ENCODE measurements at places on chromosomes 2 and 18. TPM values are rescaled to one million over a fixed set of nuclear protein-coding genes. Genes with fewer than 3 reads are reported as not detected.

DNA sequence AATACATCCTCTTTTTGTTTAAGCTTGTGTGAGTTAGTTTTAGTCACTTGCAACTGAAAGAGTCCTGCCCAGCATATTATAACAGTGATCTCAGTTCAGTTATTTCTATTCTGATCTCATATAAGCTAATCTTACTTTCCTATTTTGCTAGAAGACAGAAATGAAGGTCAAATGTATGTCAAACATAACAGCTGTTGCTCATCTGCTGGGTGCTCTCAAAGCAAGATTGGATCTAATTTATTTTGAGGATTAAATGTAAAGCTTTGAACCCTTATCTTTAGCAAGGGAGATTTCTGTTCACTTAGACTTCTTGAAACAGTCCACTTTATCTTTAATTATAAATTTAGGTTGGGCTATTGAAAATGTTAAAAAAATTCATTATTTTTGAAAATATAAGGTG is 31.2 kb downstream of the CRYGD start:
- no peak for DNase-seq

DNA sequence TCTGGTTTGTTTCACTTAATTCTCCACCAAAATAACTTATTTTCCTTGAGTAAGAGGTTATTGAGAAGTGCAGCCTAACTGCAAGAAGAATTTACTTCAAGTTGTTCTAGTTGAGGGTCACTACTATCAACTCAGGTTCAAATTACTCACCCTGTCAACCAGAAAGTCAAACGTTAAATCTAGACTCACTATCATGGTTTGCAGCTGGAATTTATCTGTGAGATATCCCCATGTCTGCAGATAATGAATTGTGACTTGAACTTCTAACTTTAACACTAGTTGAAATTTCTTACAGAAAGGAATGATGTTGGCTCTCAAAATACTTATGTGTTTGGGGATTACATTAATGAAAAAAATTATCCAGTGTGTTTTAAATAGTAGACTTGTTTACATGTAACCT is 1145.7 kb upstream of the NXPH2 start:
- no peak for DNase-seq

DNA sequence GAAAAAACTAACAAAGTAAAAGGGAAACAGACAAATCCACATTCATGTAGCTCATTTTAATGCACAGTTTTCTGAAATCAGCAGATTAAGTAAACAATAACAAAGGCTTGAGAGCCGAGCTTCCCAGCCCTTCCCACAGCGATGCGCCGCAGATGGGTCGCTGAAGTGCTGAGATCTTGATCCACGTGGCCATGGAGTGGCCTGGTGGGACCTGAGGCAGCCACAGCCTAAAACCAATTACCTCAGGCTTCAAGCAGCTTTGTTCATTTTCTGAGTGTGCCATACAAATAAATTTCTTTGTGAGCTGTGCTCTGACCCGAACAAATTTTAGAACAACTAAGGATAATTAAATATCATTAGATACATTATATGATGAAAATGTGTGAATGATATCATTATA is 25.6 kb upstream of the CYRIA start:
- DNase-seq: no peak

DNA sequence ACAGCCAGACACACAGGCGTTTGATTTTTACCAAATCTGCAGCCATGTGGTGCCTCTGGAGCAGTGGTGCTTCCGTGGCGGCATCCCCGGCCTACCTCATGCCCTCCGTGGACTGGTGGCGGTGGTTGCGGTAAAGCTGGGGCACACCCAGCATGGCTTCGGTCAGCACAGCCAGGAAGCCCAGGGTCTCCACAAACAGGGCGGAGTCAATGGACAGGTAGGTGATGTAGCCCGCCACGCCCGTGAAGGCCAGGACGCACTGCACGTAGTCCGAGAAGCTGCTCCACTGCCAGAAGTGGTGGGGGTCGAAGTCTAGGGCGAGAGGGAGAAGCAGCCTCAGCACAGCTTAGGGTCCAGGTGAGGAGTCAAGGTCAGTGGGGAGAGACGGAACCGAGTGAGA is 32.4 kb downstream of the SLC66A2 start:
- peak; percentile 9 for DNase-seq

GRCh38 chr2:37779139-37779538 is 107.7 kb upstream of the CDC42EP3 start:
- no peak for DNase-seq

- no peak for DNase-seq
These were observed 14.0 kb downstream of the SERTAD2 start for GRCh38 chr2:64639691-64640090.

DNA sequence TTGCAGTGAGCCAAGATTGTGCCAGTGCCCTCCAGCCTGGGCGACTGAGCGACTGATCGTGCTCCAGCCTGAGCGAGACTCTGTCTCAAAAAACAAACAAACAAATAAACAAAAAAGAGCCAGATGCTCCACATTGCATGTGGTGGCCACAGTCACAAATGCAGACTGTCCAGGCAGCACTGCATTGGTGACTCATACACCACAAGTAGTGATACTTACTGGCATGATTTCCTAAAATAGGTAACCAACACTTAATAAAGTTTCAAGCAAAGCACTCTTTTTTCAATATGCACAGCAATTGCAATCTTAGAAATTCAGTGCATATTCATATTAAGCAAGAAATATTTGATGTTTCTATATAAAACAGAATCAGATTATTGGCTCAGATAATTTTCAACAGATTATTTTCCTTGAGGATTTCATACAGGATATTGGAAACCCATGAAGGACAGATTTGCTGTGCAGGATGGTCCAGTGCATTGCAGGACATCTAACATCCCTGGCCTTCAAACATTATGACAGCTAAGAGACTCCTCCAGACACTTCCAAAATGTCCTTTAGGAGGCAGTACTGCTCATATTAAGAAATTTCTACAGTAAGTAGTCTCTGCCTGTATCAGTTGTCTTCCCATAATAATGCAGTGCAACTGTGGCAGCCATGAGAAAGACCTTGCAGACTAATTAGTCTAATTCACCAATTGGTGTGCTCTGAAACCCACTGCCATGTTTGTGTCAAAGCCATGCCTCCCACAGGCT is 10.5 kb upstream of the SLC1A4 start:
- DNase-seq: no peak

DNA sequence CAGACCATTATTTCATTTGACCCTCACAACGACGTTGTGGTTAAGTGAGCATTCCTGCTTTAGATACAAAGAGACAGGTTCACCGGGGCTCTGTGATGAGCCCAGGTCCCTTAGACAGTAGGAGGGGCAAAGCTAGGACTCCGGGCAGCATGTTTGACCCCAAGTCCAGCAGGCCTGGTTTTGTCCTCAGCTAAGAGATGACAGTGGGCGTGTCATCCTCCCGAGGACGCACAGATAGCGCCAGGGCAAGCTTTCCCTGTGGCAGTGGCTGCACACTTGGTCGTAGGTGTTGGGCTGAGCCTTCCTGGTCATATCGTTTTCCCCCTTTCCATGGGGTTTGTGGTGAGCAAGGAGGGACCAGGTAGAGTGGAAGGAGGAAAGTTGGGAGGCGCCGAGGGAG is 76.3 kb downstream of the MTCL1 start:
- no peak for DNase-seq

- no peak for DNase-seq
These were observed 68.0 kb upstream of the SMAD7 start for GRCh38 chr18:49018554-49019445.

- no peak for DNase-seq
These were observed 179.7 kb upstream of the COPS8 start for GRCh38 chr2:236905976-236906375.

DNA sequence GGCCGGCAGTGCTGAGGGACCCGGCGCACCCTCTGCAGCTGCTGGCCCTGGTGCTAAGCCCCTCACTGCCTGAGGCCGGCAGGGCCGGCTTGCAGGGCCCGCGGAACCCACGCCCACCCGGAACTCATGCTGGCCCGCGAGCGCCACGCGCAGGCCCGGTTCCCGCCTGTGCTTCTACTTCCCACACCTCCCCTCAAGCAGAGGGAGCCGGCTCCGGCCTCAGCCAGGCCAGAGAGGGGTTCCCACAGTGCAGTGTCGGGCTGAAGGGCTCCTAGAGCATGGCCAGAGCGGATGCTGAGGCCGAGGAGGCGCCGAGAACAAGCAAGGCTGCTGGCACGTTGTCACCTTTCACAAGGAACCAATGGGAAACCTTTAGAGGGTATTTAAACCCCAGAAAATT is 36.8 kb upstream of the ZNF532 start:
- no peak for DNase-seq

GRCh38 chr2:108787216-108787541 is 608 bp downstream of the CCDC138 start:
- DNase-seq: no peak

DNA sequence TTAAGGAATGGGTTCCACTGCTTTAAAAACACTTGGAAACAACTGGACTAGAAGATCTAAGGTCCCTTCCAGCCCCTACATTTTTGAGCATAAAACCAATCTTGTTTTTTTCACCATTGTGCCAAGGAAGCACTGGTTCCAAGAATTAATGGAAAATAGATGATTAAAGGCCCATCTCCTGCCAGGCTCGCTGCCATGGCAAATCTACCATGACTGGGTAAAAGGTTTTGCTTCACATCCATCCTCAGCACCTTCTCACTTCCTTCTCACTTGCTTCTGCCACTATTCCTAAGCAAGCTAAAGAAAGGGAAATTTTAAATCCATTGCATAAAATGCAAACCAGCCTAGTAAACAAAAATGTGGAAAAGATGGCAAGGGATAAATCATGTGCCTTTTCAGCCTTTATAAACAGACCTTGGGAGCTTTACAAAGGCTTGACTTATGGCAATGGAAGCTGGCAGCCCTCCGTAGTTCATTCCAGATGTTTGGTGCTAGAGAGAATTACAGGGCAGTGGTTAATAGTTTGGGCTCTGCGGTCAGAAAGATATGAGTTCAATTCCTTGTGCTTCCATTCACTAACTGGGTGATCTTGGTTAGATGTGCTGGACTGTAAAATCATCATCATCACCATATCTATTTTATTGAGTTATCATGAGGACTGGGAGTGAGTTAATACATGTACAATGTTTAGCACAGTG is 27.0 kb upstream of the ST3GAL5 start:
- no peak for DNase-seq

DNA sequence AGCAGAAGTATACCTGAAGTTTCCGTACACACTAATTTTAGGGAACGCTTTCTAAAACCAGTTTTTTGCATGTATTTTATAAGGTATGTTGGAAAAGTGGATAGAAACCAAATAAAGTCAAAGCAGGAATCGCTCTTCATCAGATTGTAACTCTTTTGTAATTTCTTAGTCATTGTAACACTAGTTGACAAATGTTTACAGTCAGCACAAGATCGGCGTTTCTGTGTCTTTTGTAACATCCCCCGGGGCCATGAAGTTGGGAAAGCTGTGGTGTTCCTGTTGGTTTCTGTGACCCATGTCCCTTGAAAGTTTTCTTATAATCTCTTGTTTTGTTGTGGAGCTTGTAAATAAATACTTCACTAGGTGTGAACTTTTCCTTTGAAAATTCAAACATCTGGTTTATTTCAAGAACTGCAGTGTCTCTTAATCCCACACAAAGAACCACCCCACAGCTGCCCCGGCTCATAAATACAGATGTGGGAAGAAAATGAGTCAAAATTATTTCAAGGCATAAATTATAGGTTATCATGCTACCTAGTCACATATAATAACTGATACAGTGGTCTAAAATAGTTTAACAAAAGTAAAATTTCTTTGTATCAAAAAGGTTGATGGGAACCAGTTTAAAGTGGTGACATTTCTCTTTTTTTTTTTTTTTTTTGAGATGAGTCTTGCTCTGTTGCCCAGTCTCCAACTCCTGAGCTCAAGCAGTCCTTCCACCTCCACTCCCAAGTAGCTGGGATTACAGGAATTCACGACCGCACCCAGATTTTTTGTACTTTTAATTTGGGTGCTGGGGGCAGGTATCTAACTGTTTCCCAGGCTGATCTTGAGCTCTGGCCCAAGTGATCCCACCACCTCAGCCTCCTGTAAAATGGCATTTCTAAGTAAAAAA is 751 bp upstream of the NMI start:
- no peak for DNase-seq

DNA sequence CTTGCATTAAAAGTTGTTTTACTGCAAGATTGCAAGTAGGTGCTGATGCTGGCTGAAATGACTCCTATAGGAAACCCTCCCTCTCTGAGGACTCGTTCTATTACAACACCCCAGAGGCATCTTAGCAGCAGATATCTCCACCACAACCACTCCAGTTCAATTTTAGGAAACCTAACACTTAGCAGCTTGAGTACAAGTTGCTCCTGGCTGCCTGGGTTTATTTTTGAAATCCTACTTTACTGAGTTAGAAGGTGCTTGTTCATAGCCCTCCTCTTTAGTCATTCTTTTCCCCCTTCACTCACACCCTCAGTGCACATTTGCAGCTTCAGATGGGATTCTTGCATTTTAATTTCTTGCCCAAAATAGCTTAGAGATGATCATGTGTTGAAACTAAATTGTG is 111.5 kb downstream of the MTCL1 start:
- DNase-seq: no peak

- DNase-seq: no peak
These were observed 230.0 kb upstream of the RASGRP3 start for GRCh38 chr2:33246432-33246831.

GRCh38 chr2:72778410-72778809 is 47.4 kb downstream of the EXOC6B start:
- DNase-seq: no peak

GRCh38 chr2:20365249-20365817 is 14.7 kb upstream of the PUM2 start:
- DNase-seq: no peak

- no peak for DNase-seq
These were observed 9.4 kb downstream of the MBD2 start for GRCh38 chr18:54215069-54215468.

- DNase-seq: no peak
These were observed 153.8 kb upstream of the HNRNPA3 start for GRCh38 chr2:177058747-177059146.

GRCh38 chr2:240347949-240348500 is 87.4 kb upstream of the GPC1 start:
- no peak for DNase-seq

DNA sequence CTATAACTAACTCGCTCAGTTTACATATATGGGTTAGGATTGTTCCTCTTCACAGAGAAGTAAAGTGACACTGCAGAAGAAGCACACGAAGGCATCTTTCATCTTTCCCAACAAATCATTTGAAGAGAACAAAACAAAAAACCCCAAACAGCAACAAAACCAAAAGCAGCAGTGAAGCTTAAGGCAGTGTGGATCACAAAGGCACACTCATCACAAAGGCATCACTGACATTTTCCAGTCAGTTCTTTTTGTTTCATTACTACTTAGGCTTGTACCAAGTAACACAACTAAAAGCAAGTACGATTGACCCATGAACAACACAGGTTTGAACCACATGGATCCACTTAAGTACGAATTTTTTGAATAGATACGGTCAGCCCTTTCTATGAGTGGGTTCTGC is 75.7 kb downstream of the RNF152 start:
- DNase-seq: no peak

PLCD4 gene
- total RNA-seq: 0.49 TPM

PXDN gene
- 31.1 TPM for total RNA-seq

SPDYA gene
- total RNA-seq: 0.89 TPM

CFAP53 gene
- 1.5 TPM for total RNA-seq

CAPN14 gene
- 0.14 TPM for total RNA-seq

GAL3ST2 gene
- 26.4 TPM for total RNA-seq

CASP10 gene
- 18.9 TPM for total RNA-seq

TIGD1 gene
- total RNA-seq: 4.6 TPM

RAPGEF4 gene
- total RNA-seq: 6.4 TPM

STARD6 gene
- not detected for total RNA-seq

ITGB6 gene
- 48.8 TPM for total RNA-seq

DNAJC10 gene
- total RNA-seq: 120 TPM

SIX3 gene
- not detected for total RNA-seq

ACKR3 gene
- 12.0 TPM for total RNA-seq

Data from mucosa of gallbladder (tissue), 1 donor.